ENCODE measurements at places on chromosomes 12 and 14.
A peak's percentile ranks its signal among the peaks of the same experiment; 100 is the strongest.

DNA sequence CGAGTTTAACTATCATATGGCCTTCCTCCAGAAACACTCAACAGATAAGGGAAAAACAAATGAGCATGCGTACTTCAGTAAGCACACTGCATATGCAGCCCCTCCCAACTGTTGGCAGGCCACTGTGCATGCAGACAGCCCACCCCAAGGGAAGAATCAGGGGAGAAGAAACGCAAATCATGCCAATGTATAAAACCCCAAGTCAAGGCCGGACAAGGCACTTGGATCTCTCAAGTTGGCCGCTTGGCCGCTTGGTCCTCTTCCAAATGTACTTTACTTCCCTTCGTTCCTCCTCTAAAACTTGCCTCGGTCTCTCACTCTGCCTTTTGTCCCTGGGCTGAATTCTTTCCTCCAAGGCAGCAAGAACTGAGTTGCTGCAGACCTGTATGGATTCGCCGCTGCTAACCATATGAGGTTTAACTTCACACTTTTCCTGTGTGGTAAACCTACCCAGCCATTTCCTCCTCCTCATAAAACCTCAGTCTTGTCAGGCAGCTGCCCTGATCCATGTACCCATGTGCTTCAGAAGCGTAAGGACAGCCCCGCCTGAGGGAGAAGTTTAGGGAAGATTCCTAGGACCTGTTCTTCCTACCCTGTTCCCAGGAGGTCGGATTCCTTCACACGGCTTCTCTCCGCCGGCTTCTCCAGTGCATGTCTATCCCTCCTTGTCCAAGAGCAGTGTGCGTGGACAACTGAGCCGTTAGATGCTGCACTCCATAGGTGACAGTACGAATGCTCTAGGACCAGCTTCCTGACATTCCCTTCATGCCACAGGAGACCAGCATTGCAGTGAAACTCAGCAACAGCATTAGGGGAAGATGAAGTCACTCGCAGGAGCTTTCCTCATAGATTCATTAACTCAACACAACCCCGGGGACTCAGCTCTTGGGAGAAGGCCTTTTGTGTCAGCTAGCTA, 188.0 kb downstream of the MON2 start:
- DNase-seq, result no peak

DNA sequence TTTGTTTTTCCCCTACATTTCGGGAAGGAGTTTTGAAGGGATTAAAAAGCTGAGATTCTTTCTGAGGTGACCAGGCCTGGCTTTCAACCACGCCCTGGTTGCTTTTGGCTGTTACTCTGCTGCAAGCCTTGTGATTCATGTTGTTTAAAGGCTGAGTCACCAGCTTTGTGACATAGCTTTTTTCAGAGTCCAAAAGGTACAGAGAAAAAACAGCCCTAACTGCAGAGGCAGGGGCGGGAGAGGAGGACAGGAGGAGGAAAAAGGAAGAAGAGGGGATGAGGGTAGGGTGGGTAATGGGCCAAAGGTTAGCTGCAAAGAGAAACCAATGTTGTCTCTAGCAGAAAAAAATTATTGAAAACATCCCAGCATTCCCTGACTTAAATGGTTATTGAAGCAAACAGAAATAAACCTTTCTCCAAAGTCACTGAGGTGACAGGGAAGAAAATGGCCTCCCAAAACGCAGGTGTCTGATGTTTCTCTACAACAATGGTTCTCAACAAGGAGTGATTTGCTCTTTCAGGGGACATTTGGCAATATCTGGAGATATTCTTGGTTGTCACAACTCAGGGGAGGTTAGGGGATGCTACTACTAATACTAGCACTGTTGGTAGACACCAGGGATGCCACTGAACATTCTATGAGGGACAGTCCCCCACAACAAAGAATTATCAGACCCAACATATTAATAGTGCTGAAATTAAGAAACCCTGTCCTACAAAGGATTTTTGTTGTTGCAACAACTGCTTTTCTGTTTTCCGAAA, 2.1 kb upstream of the UBC start:
- peak; percentile 28 for DNase-seq

DNA sequence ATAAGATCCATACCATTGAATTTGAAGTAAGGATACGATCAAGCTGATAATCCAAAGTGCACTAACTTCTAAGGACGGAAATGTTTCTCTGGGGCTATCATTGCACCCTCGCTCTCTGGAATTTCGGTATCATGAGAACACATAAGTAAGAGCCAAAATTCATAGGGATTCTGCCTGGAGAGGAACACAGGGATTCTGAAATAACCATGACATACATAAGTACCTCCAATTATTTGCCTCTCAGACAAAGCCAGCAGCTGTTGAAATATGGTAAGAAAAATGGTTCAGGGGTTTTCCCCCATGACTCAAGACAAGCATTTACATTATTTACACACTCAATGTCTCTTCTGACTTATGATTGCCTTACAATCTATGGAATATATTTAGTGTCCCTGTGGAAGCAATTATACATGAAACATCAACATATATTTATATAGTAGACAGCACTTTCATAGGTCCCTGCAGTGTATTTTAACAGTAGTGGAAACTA, 1123.6 kb upstream of the SEL1L start:
- DNase-seq, result no peak

GRCh38 chr12:71243370-71243769, 85.6 kb upstream of the TSPAN8 start:
- DNase-seq, result no peak

DNA sequence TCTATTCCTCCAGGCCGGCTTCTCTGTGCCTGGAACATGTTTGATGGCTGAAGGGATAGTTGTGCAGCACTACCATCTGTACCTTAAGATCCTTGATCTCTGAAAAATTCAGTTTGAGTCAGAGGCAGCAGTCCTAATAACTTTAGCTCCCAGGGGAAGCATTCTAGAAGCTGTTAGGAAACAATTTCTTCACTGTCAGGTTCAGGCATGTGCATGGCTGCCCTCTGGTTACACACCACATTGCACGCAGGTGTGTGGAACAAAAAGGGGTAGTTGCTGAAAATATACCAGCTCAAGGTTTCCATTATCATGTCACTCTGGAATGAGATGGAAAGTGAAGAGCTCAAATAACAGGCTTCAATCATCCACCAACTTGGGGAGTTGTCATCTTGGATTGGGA, 80.1 kb downstream of the CHST11 start:
- DNase-seq, result no peak

- no peak for DNase-seq
Measured at GRCh38 chr14:31326111-31326510, 94.2 kb downstream of the HEATR5A start.

- no peak for DNase-seq
Measured at GRCh38 chr14:84209031-84209430, 1320.9 kb upstream of the FLRT2 start.

DNA sequence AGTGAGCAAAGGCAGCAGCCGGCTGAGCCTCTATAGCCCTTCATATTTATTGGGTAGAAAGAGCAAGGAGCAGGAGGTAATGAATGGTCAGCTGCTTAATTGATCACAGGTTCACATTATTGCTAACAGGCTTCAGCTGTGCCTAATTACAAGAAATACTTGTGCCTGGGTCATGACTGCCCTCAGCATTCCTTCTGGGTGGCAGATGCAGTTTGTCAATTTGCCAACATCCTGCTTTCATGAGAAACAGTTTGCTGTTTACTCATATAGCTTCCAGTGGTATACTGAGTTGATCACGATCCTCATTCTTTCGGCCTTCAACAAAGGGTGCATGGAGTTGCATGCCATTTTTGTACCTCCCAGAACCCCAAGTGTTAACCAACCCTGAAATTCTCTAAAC, 81.0 kb upstream of the PLEKHG7 start:
- DNase-seq, result no peak

DNA sequence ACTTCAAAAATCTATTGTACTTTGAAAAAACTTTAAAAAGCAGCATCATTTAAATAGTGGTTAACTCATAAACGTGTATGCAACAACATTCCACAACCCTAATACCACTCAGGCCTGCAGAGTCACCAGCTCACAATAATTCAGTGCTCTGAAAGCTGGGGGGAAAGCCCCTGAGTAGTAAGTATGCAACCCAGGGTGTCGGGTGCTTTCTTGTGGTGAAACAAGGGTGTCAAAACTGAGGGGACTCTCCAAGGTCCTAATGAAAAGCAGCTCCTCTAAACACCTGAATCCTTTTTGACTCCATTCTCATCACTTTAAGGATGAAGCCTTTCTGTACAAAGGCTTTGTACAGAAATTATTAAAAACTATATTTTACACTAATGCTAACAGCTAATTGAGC, 33.7 kb downstream of the FGFR1OP2 start:
- peak; percentile 43 for DNase-seq

DNA sequence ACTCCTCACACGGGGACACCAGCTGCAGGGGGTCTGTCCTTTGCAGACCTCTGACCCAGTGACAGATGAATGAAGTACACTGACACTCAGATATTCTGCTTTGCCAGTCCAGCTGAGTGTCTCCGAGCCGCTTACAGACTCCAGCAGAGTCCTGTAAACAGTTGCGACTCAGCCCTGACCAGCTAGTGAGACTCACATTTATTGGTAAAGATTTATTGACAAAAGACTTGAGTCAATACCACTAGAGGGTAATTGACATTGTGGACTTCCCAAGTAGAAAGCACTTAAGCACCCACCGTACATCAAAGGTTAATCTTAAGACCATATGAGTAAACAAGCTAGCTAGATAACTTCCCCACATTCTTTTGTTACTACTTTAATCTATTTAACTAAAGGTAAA, 9.8 kb upstream of the FKBP4 start:
- DNase-seq, result no peak

DNA sequence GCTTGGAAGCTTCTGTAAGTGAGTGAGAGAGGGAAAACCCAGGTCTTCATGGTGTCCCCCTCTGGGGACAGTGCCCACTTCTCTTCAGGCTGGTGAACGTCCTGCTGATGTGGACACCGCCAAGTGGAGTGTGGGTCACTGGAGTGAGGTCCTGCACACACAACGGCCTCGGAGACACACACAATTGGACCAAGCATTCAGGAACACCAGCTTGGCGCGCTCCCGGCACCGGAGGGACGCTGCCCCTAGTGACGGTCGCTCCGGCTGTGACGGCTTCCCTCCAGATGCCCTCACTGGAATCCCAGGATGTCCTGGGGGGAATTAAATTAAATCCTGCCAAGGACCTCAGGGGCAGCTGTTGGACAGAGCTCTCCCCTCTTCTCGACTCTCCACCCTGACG, 123.1 kb downstream of the ZNF664 start:
- DNase-seq, result no peak

DNA sequence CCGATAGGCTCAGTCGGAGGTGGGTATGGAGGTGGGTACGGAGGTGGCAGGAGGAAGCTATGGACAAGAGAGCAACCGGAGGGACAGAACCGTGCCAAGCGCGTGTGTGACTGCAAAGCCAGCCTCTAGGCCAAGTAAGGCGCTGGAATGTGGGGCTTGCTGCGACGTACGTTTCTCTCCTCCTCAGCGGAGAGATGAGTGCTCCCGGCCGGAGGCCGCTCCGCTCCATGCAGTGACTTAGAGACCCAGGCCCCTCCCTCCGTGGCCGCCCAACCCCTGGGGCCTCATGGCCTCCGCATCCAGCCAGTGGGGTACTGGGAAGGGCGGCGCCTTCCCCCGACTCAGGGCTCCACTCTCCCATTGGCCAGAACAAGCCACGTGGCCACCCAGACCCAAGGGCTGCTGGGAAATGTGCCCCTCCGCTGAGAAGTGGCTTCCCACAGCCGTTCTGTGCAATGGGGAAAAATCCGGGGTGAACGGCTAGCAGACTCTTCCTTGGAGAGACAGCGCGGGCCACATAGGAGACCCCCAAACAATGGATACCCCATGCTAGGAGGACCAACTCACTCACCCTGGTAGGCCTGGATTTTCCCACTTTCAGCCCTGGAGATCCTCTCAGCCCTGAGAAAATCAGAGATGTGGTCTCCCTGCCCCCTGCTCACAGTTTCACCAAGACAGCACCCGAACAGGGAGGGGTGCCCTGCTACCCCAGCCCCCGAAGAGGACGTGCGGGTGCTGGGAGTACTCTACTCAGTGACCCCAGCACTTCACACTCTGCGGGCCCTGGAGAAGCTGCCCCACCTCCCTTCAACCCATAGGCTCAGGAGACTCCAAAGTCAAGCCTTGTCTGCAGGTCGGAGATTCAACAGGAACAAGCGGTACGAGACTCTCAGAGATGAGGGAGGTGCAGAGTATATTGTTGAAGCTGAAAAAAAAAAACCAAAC, 66.7 kb downstream of the RIMBP2 start:
- no peak for DNase-seq

DNA sequence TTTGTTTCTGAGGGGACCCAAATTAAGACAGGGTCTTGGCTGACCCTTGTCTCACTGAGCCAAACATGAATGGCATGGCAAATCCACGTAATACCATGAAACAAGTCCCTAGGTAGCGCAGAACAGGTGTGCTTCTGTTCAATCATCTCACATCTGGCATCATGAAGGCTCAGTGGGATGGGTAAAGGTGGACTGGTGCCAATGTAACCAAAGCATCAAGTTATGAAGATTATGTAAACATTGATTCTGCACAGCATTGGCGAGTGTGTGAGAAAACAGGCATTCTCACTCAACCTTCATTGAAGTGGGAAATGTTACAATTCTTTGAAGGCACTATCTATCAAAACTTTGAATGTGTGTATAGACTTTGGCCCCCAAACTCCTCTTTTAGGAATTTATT, 41.9 kb downstream of the PTGER2 start:
- DNase-seq, result no peak
